ENCODE measurements at places on chromosomes 2 and 18. TPM values are rescaled to one million over a fixed set of nuclear protein-coding genes. Genes with fewer than 3 reads are reported as not detected.

HAAO gene
- 29.1 TPM for total RNA-seq

TMEM169 gene
- 0.72 TPM for total RNA-seq

GRCh38 chr2:136129601-136130000 lies 11.7 kb upstream of the CXCR4 start:
- no peak for DNase-seq

DNA sequence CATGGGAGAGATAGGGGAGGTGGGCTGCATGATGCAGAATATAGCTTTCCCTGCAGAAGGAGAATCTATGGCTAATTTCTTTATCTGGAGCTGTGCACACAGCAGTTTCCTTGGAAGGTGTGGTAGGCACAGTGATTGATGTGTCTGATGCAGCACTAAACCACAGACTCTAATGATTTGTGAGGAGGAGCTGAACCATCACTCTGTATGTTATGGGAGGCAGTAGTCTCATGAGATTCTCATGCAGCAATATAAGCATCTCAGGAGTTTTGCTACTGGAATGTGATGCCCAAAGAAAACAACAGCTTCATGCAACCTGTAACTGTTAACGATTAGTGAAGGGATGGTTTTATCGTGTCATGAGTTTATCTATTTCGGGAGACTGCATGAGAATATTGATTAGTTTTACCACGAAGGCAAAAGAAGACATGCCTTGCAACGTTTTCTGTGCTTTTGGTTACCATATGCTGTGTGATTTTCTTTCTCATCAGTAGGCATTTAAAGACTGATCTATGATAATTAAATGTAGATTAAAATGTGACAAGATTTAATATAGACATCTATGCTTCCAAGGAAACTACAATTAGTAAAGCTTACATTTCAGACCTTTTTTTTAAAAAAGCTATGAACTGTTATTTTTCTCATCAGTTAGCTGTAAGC lies 286.8 kb downstream of the ARL6IP6 start:
- no peak for DNase-seq

- DNase-seq, result no peak
These were observed 111.6 kb upstream of the PIEZO2 start for GRCh38 chr18:11260961-11261461.

DNA sequence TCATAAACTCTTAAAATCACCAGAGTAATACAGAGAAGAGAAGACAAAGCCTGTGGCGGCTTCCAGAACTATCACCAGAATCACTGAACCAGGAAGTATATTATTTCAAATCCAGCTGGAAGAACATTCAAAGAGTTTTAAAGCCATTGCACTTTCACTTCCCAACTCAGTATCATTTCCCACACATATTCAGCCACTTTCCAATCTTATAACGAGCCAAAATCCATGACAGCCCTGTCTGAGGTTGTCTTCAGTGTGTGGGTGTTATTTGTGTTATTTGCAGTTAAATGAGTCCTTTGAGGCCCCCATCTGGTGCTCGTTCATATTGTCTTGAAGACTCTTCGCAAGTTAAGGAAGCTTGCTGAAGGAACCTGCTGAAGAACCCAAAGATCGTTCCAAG lies 559.9 kb downstream of the TSN start:
- DNase-seq, result no peak

- no peak for DNase-seq
These were observed 17.9 kb downstream of the MEMO1 start for GRCh38 chr2:31992934-31993333.

GRCh38 chr2:237465515-237466148 lies 21.4 kb upstream of the MLPH start:
- peak; percentile 57 for DNase-seq

DNA sequence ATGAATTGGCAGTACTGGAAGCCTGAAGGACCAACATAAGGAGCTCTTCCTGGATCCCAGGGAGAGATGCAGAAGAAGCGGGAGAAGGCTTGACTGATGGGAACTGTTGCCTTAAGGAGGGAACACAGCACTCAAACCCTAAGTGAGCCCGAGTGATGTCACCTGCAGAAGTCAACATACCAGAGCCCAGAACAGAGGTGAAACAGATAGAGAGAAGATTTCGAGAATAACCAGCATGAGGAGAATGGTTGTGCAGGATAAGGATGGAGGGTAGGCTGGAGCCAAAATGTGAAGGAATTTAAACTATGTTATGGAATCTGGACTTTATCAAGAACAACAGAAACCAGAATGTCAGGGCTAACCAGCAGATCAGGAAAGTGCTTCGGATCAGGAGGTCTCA lies 463.1 kb upstream of the DDX18 start:
- no peak for DNase-seq

DNA sequence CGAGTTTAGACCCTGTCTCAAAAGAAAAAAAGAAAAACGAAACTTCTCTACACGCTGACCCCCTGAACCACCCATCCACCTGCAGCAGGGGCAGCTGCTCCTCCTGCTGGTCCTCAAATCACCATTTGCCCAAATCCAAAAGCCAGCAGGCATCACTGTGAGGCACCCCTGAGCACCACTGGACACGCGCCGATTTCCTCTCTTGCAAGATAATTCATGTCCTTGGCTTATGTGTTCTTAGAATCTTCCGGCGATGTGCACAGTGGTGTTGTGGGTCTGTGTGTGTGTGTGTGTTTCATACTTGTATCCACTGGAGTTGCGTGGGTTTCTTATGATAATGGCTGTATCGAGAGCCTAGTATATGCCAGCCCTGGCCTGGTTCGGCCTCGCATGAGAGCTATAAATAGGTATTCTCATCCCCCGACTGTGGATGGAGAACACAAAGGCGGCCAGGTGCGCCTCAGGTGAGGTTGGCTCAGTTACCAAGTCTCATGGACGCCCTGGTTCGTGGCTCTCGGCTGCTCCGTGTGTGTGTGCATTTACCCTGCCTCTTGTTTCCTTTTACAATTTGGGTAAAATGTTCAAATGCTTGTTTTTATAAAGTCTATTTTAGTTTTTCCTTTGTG lies 235.5 kb downstream of the HDAC4 start:
- peak; percentile 51 for DNase-seq

LOXL3 gene
- total RNA-seq, result 27.1 TPM

- no peak for DNase-seq
These were observed 168.1 kb downstream of the TRIB2 start for GRCh38 chr2:12884713-12885282.

CIB4 gene
- 0.60 TPM for total RNA-seq

- no peak for DNase-seq
These were observed 684 bp upstream of the ARPC2 start for GRCh38 chr2:218216336-218216673.

GRCh38 chr2:2102866-2103653 lies 228.0 kb downstream of the MYT1L start:
- no peak for DNase-seq

DNA sequence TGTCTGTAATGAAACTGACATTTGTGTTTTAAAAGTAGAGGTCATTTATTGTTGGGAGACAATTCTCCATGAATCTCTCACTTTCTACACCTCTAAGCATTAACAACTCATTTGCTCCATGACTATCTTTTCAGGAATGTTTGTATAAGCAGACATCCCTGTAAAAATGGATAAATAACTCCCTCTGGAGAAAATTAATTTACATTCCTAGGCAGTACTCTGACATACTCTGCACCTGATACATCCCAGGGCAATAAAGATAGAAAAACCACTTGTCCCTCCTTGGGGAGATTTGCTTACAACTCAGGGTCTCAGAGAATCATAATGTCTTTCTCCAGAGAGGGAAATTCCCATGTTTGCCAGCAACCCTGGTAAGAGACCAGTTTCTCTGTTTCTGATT lies 1037.7 kb upstream of the SLC39A10 start:
- no peak for DNase-seq

GRCh38 chr2:151946899-151947812 lies 118.9 kb upstream of the ARL5A start:
- peak; percentile 53 for DNase-seq

DNA sequence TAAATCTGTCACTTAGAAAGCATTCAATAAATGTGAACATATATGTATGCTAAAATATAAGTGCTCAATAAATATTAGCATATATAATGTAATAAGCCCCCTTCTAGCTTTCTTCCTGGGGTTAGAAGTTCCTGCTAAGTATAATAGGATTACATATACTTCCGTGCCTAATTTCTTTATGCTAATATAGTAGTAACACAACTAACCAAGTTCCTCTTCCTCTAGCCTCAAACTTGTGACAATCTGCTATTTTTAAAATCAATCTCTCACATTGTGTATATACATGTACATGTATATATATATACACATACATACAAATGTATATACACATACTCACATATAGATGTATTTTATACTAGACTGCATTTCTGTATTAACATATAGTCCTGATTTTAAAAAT lies 32.2 kb downstream of the TLK1 start:
- DNase-seq, result no peak

GRCh38 chr2:7115364-7115763 lies 198.2 kb downstream of the RNF144A start:
- no peak for DNase-seq

GRCh38 chr18:49183921-49184320 lies 233.2 kb upstream of the SMAD7 start:
- DNase-seq, result no peak

- DNase-seq, result peak; percentile 89
These were observed at the start of gene MAPRE3 for GRCh38 chr2:26970244-26970927. Gene MAPRE3, plus strand, starts transcription at chr2:26970637. Its CDS starts 51,582 bp downstream, at chr2:27022219.

DNA sequence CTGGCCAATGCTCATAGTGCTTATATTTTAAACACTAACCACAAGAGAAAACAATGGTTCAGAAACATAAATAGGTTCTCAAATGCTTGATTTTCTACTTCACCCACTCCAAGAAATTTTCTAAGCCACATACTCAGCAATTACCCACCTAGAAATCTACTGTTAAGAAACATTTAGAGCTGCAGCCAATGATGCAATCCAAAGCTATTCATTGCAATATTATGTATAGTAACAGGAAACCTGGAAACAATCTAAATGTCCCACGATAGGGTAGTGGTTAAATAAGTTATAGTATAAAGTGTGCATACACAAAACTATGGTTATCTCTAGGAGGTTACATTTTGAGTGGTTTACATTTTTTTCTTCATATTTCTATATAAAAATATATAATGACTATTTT lies 5.7 kb downstream of the FAM237A start:
- no peak for DNase-seq

DNA sequence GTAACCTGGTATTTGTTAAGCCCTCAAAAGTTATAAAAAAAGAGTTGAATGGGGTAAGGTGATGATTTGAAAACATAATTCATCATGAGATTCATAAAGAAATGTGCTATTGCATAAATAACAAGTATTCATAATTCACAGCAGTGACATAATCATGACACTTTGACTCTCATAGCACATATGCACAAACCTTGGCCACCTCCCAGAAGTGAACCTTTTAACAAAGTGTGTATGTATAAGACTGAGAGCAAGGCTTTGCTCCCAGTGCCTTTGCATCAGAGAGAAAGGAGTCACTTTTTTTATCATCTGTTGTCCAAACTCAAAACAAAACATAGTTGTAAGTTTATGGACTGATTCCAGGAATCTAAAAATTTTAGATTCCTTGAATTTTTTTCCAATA lies 15.0 kb upstream of the HTR2B start:
- no peak for DNase-seq

DNA sequence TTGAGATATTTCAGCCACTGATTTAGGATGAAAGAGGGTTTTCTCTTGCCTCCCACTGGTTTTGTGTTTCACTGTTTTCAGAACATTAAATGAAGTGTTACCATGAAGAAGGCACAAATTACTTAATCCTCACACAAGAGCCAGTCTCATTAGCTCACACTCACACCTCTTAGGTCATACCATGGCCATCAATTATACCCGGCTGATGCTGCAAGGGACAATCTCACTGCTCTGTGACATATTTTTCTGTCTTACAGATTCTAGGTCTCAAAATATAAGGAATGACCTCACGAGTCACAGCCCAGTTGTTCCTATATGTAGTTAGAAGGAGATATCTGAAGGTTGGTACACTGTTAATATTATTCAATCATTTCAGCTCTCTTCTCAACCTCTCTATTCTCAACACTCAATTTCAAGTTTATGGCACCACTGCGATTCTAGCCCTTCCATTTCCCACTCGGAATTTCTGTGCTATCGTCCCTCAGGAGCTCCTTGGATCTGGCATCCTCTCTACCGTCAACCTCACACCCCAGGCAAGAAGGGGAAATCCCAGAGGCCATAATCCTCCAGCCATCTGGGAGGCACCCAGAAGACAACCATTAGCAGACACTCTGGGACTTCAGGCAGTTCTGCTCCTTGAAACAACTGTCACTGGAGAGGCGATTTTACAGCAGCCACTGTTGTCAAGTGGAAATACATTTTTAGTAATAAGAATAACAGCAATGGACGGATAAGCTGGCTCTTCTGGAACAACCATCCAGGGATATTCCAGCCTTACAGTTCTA lies 101.9 kb downstream of the MREG start:
- DNase-seq, result no peak

DNA sequence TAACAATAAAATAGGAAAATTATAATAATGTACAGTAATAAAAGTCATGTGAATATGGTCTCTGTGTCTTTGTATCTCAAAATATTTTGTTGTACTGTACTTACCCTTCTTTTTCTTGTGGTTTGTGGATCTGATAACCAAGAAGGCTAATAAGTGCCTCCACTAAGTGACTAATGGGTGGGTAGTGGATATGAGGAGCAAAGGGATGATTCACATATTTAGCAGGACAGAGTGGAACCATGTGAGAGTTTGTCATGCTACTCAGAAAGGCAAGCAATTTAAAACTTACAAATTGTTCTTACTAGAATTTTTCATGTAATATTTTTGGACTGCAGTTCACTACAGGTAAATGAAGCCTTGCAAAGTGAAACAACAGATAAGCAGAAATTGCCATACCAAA lies 1241.2 kb upstream of the CDH2 start:
- no peak for DNase-seq

DNA sequence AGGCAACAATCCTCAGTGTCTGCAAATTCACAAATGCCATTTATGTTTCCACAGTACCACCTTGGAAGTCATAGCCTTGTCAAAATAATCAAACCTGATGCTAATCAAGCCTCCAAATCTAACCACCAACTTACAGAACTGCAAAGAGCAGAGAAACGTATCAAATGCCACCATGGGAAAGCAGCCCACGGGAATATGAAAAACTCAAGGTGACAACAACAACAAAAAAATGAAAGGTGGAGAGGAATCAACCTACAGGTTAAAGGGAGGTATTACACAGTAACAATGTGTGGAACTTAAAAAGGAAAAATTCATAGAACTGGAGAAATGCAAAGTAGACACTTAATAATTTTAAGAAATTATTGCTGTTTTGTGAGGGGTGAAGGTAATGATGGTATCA lies 46.7 kb downstream of the CD226 start:
- no peak for DNase-seq

- no peak for DNase-seq
These were observed 1.2 kb downstream of the RAPH1 start for GRCh38 chr2:203533676-203534591.

- DNase-seq, result no peak
These were observed 72.2 kb upstream of the MAP2 start for GRCh38 chr2:209351636-209352035.

- DNase-seq, result peak; percentile 45
These were observed 1.3 kb downstream of the DUSP2 start for GRCh38 chr2:96143848-96144480.

All from aorta (tissue), 5 donors.